Iris pigment epithelial cell (primary cell): ENCODE measurements at places on chromosomes 4 and X.
A peak's percentile ranks its signal among the peaks of the same experiment; 100 is the strongest.

DNA sequence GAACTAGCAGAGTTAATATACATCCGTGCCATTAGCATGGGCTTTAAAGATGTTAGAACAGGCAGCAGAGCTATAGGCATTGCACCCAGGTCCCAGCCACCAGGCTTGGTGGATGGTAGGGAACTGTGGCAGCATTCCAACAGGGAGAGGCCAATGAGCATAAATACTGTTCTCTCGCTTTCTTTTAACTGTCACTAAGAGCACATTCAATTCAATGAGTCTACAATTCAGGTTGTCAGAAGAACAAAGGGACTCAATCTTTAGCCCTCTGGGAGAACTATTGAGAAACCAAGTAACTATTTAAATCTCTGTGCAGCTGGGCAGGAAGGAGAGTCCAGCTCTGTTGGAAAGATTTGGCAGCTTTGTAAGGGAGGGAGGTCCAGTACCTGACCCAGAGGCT is 165.6 kb downstream of the CHIC1 start:
- no peak for DNase-seq

- DNase-seq, result peak; percentile 51
Observed at GRCh38 chr4:168183717-168184571, 91.6 kb downstream of the ANXA10 start.

GRCh38 chr4:120331486-120332370 is 265.1 kb upstream of the MAD2L1 start:
- DNase-seq, result peak; percentile 31

GRCh38 chrX:23981711-23982110 is 45.3 kb downstream of the KLHL15 start:
- DNase-seq, result no peak

DNA sequence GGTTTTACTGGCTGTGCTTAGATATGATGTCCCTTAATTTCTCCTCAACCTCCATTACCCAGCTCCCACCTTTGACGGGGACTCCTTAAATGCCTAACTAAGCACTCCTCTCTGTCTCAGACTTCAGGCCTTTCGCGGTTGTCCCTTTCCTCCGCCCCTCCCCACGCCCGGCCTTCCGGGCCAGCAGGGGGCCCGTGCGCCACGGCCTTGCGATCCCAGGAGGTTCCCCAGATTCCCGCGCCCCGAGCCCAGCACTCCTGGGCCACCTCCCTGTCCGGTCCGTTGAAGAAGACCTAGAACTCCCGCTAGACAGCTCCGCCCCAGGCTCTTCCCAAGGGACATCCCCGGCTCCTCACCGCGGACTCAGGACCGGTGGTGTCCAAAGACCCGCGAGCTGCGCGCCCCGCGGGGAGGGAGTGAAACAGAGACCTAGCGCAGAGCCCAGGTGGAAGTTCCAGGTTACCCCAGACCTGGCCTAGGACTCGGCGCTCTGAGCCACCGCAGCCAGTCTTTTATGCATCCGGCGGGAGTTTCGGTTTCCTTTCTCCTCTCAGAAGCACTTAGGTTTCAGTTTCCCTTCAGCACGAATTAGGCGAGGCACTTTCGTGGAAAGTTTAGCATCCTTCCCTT is at the start of gene DDX60:
TSS of gene DDX60 (minus strand) at position 487 of the 630 bp plus-strand sequence. CDS start 7,493 bp downstream, outside the sequence.
- DNase-seq, result peak; percentile 80

DNA sequence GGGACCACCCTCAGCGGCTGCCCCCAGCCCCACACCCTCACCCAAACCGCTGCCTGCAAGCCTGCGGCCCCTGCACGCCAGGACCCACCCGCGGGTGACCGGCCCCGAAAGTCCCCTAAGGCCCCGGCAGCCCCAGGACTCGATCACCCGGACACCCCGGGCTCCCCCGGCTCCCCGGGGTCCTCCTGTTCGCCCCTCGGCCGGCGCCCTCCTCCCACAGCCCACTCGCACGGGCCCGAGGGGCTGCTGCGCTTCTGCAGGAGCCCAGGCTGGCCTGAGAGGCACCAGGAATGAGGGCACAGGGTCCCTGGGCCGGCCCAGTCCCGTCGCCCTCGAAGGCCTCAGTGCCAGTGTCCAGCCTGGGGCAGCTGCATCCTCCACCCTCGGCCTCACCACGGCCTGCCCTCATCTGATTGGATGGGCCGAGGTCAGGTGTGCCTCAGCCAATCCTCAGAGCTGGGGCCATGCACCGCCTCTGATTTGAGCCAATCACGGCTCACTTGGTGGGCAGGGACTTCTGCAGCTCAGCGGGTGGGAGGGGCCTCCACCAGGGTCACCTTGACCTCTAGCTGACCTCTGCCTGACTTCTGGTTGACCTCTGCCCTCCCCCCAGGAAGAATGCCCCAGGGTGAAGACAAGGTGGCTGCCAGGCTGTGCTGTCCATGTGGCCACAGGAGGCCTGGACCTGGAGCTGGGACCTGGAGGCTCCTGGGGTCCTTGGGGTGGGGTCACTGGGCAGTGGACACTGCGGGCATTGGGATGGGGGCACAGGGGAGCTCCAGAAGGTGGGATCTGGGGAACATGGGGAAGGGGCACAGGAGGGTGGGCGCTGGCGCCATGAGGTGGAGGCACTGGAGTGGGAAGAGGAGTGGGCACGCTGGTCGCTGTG is 97.6 kb upstream of the NKX1-1 start:
- DNase-seq, result no peak

- DNase-seq, result no peak
Observed at GRCh38 chr4:141339391-141339790, 118.7 kb downstream of the ZNF330 start.

DNA sequence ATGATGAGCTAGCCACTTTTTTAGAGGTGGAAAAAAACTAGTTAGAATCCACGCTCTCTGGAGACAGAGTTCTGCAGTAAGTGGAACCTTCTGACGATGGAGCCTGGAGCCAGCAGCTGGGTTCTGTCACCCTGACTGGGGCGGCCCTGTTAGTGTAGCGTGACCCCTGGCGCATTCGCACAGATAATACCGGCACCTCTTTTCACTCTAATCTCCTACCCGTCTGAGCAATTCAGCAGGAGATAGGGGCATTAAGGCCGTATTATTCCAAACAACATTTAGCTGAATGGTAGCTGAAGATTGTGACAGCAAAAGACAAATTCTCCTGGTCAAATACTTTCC is 292.6 kb downstream of the FBXO8 start:
- no peak for DNase-seq

DNA sequence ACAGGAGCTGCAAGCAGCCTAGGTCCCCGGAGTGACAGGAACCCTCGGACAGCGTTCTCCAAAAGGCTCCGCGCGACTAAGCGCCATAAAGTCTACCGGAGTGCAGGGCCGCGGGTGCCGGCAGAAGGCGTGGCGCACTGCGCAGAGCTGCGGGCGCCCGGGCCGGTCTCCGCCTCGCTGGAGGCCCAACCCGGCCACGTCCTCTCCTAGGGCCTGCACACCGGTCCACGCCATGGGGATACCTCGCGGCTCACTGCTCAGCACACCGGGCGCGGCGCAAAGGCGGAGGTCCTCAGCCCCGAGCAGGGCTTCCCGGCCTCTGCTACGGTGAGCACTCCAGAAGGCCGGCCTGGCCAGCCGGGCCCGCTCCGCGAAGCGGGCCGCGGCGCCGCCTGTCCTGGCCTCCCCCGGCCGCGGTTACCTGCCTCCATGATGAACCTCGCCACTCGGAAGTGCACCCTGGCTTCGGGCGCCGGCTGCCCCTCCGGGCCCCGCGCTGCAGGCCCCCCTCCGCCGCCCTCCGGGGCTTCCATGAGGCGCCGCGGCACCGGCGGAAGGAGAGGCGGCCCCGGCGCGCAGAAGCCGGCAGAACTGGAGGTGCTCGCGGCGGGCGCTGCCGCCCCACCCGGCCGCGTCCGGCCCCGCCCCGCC is at the start of gene CCNQ:
TSS of gene CCNQ (minus strand) at position 599 of the 651 bp plus-strand sequence. CDS start at position 533, 66 bp downstream.
- peak; percentile 32 for DNase-seq

DNA sequence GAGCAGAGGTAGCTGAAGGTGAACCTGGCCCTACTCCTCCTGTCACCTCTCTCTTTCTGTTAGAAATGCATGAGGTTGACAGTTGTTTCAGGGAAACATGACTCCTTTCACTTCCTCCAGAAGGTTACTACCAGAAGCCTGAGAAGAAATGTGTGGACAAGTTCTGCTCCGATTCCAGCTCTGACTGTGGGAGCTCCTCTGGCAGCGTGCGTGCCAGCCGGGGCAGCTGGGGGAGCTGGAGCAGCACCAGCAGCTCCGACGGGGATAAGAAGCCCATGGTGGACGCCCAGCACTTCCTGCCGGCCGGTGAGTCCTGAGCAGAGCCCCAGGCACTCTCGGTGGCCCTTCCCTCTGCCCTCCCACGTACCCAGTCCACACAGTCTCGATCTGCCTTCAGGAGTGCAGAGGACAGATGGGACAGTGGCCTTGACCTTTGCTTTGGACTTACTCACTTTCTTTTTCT is 61.3 kb upstream of the TLR2 start:
- DNase-seq, result no peak

DNA sequence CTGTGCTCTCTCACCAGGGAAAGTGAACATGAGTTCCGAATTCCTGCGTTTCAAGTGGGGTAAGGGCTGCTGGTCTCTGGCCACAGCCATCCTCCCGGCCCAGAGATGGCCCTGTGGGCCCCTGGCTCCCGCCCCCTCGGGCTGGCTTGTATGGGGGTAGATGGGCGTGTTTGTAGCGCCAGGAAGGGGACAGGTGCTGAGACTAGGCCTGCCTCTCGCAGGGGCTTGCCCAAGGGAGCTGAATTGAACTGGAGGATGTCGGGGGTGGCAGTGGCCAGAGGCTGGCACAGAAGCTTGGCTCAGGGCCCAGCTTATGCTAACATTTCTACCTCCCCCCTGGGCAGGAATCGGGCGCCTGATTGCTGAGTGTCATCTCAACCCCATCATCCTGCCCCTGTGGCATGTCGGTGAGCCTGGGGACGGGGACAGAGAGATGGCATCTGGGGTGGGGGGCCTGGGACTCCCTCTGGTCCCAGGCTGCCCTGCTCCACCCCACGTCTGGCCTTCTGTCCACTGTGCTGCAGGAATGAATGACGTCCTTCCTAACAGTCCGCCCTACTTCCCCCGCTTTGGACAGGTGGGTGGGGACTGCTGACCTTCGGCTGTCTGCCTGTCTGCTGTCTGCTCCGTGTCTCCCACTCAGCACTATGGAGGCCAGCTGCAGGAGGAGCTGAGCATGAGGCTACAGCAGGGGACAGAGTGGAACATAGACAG is 8.5 kb downstream of the TAFAZZIN start:
- no peak for DNase-seq

- DNase-seq, result peak; percentile 47
Observed at GRCh38 chrX:97039363-97040029, 155.8 kb downstream of the RPA4 start.

DNA sequence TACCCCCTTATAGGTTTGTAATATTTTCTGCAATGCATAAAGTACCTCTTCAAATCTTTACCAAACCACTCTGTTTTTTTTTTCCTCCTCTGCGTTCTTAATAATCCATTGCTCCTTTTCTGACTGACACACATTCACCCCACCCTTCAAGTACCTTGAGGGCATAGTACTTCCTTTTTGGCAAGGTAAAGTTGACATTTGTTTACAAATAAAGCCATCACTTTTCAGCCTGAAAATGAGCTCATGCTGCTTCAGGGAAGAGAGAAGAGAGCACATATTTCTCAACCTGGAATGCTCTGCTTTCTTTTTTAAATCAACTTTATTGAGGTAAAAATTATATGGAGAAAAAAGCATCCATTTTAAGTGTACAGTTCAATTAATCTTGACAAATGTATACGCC is 113.9 kb downstream of the AGTR2 start:
- peak; percentile 34 for DNase-seq
